ENCODE measurements at places on chromosomes 12 and 14.

GRCh38 chr14:99721792-99722516 is 37.9 kb downstream of the CYP46A1 start:
- no peak for DNase-seq

GRCh38 chr14:94112513-94113063 is 2.1 kb downstream of the IFI27 start:
- DNase-seq: no peak

DNA sequence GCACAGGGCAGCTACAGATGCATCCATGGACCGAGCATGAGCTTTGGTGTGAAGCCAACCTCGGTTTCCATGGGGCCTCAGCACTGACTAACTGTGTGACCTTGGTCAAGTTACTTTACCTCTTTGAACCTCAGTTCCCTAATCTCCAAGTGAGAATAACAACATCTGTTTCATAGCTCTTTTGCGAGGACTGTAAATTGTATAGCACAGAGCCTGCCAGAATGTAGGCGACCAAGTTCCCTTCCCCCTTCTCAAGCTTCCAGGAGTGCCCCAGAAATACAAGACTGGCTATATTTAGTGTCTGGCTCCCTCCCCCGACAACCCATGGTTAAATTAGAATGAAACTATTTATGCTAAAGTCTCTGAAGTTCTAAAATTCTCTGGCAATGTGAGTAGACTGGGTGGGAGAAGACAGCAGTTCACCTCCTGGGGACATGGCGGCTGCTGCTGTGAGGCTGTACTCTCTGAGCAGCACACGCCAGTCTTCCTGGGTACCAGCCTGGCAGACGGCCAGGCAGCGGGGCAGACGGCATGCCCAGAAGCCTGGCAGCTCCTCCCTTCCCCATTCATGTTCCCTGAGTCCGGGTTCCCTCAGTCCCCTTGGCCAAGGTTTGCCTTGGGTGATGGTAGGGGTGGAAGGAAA is 22.0 kb upstream of the TMED10 start:
- no peak for DNase-seq

DNA sequence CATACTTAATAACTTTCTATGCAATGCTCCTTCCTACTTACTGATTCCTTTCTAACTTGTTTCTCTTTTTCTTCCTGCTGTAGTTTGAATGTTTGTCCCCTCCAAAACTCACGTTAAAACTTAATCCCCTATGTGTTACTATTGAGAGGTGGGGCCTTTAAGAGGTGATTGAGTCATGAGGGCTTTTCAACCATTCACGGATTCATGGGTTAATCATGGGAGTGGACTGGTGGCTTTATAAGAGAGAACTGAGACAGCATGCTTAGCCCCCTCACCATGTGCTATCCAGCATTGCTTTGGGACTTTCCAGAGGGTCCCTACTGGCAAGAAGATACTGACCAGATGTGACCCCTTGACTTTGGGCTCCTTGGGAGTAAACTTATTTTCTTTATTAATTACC is 66.0 kb upstream of the TRIM9 start:
- DNase-seq: no peak

- DNase-seq: no peak
Observed at GRCh38 chr12:58893495-58893894, 26.8 kb downstream of the LRIG3 start.

DNA sequence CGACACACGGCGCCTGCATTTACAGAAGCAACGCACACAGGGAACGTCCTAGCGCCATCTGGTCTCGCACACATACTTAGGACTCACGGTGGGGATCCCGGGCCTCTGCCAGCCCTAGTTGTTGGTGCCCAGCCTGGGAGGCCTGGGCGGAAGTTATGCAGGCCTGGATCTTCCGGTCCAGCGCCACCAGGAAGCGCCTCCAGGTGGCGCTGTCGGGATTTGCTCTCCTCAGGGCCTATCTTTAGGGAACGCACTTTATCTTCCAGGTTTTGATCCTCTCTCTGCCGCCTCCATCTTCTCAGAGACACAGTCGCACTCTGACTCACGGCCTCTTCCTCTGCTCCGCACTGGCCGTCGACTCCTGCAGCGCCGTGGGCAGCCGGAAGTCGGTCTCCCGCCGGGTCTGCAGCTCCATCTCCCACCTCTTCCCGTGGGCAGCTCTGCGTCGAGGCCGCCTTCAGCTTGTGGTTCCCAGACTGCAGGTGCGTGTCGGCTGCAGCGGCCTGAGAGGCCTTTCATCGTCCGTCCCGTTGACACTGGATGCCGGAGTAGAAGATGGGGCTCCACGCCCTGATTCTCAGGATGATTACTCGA is 760.4 kb downstream of the TMEM121 start:
- no peak for DNase-seq

- DNase-seq: no peak
Observed at GRCh38 chr14:95541932-95542930, 7.4 kb downstream of the GLRX5 start.

DNA sequence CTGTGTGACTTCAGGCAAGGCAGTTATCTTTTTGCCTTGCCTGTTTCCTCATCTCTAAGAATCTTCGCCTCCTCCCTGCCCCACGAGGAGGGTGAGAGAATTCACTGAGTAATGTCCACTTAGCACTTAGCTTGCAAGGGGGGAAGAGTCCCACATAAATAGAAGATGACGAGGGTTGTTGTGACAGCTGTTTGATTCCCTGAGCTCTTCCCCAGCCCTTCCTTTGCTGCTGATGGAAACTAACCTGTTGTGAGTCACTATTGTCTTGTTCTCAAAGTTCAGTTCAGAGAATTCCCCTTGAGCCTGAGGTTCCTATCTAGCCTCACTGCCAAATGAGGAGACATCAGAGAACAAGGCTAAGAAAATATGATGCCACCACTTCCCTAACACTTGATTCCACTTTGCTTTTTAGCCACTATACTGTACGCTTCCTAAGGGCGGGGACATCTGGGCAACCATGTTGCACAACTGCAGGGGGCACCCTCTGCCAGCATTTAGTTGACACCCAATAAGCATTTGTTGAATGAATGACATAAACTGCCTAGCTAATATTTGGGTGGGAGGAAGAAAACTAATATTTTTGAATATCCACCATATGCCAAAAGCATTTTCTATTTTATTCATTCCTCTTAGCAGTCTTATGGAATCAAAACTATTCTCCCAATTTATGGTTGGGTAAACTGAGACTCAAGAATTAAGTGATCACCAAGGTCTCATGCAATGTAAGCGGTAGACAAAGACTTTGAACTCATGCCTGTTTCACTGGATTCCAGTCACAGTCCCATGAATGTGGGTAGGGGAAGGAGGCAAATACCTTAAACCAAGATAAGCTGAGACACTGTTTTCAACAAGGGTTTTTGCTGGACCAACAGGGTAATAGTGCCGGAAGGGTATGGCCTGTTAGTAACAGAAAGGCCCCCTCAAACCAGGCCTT is 77.6 kb downstream of the ZFP36L1 start:
- no peak for DNase-seq

DNA sequence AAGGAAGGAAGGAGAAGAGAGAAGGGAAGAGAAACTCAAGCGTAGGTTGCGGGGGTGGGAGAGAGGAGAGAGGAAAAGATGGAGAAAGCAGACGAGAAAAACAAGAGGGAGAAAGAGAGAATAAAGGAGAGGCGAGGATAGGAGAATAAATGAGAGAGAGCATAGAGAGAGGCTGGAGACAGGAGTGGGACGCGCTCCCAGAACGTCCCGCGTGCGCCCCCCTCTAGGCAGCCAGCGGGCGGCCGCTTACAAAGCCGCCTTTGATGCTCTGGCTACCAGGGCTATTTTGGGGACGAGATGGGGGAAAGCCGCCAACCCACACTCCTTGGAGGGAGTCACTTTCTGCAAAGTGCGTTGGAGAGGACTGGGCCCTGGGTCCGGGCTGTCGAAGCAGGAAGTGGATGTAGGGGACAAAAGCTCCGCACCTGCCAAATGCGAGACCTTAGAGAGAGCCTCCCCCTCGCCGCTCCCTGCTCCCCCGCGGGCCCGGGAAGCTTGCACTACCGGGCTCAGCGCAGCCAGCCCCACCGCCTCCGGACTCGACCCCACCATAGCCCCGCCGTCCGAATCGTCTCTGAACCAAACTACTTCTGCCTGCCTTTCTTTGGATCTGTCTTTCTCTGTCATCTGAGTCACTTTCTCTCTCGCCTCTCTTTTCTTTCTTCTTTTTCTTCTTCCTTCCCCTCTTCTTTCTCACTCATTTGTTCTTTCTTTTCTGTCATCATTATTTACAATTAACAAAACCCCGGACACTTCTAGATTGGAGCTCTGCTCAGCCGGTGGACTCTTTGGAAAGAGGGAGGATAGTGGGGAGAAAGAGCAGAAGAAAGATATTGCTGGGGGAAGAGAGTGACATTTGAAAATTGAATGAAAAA is 8.0 kb downstream of the ASCL1 start:
- no peak for DNase-seq

- no peak for DNase-seq
Observed at GRCh38 chr12:124030008-124030407, 57.0 kb downstream of the ZNF664 start.

DNA sequence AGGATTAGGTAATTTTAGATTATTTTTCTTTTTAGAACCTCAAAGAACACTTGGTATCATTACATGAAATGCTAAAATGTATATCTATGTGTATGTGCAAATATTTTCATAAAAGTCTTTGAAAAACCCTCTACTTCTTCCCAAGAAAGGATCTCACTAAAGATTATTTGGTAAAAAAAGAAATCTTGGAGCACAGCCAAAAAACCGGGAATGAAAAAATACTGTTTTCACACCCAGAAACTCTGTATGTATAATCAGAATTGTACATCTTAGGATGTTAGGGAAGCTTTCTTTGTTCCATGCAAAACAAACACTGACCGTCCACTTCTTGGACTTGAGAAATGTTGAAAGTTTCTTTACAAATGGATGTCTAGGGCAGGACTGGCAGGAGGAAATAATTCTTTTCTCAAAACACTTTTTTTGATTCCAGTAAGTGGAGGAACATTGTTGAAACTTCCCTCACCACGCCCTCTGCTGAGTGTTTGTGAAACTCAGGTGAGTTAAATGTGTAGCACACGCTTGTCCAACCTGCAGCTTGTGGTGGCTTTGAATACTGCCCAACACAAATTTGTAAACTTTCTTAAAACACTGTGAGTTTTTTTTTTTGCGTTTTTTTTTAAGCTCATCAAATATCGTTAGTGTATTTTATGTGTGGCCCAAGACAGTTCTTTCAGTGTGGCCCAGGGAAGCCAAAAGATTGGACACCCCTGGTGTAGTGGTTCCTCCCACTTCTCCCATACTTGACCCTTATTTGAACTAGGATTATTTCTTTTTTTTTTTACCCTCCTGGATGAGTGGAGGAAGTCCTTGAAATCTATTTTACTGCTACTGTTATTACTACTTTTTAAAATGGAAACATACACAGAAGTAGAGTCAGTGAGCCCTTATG is 26.6 kb downstream of the FBXO34 start:
- no peak for DNase-seq

DNA sequence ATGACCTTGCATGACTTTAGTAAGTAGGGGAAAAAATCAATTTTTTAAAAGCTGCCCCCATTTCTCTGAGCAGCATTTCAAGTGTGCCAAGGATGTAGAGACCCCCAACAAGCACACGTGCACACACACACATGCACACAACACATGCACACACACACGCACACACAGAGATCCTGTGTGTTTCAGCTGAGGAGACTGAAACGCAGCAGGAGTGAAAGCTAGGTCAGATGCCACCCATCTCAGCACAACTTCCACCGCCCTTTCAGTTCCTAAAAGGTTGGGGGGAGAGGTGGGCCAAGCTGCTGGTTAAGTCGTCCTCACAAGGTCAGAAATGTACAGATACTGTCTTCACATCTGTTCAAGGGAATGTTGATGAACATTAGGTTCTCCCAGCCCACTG is 13.9 kb downstream of the MYL2 start:
- no peak for DNase-seq

- no peak for DNase-seq
Observed at GRCh38 chr14:21924479-21924878, 250.9 kb upstream of the OR4E1 start.

GRCh38 chr12:16449459-16449858 is 102.0 kb downstream of the MGST1 start:
- DNase-seq: no peak

DNA sequence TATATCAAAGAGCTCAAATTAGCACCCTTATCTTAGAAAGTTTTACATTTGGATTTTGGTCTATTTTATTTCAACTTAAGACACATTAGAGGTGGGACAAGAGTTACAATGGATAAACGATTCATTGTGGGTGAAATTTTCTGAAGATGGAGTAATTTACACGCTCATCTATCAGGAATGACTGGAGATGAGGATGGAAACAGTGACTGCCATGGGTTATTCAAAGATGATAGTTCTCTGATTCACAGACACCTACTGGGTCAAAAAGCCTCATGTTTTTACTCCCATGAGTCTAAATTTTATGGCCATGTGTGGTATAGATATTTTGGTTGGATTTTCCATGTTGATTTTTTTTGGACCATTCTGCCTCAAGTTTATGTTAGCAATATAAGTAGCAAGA is 22.1 kb downstream of the SAMD4A start:
- no peak for DNase-seq

GRCh38 chr12:124542021-124542949 is 25.1 kb downstream of the NCOR2 start:
- DNase-seq: no peak

DNA sequence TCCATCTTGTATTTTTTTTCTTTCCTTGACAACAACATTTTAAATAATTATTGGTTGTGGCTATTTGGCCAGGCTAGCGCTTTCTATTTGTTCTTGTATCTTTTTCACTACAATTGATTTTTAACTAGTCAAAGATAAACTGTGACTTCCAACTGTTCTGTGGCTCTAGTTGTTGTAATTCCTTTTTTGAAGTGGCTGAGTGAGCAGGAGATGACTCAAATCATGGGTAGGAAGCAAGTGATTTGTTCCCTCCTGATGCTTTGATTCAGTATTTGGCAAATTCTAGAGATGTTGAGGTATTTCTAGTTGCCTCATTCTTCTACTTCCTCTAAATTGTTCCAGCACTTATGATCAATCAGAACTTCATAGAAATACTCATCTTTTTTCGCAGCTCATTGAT is 633.5 kb downstream of the RERGL start:
- peak; percentile 31 for DNase-seq

DNA sequence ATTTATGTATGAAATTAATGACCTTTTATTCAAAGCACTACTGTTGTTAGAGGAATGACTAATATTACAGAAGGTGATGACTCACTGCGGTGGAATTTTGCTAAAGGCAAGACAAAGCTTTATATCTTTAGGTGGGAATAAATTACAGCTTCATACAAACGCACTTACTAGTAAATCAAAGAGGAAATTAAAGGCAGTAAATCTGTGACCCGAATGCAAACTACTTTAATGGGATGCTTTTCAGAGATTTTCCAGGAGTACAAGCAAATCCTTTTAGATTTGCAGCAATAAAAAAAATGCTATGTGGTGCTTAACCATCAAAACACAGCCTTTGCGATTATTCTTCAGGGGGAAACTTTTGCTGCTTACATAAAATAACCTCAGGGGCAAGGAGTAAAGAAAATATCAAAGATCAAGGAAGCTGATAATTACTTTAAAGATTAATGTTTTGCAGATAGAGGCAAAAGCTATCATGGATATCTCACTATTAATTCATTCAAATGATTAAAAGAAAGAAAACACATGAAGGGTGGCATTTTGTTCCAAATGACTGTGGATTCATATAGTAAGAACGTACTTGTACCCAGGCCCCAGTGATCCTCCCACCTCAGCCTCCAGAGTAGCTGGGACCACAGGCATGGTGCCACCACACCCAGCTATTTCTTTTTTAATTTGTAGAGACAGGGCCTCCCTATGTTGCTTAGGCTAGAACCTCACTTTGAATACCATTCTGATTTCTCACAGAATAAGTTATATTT is 98.9 kb downstream of the DENND5B start:
- DNase-seq: peak; percentile 75

- no peak for DNase-seq
Observed at GRCh38 chr14:98623788-98624415, 648.1 kb downstream of the BCL11B start.

GRCh38 chr14:90560991-90561390 is 164.2 kb downstream of the CALM1 start:
- DNase-seq: no peak

All from epithelial cell of proximal tubule (primary cell).